ENCODE measurements at places on chromosomes 2 and 18.

DNA sequence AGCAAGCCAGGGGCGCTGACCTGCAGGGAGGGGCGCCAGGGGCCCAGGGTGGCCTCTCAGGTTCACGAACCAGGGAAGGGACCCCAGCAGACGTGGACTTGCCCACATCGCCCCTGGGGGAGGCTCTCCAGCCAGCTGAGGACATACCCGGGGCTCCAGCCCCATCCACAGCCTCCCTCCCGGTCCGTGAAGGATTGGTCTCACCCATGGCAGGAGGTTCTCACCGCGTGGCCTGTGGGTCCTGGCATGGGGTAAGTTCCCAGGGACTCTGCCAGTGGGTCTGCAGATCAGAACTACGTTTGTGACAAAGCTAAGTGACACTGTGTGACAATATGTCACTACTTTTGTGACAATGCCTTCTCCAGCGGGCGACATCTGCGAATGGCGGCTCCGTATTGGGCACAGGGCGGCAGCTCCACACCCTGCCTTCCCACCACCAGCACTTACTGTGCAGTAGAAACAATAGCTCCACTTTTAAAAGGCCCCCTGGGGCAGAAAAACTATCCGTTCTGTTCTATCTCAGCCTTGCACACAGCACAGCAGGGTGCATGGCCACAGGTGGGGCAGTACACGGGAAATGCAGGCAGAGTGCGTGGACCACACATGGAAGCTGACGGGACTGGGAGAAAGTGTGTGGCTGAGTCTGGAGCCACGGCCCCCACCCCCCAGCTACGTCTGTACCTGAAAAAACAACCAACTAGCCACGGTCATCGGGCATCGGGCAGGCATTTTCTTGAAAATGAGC, 65.2 kb upstream of the CTDP1 start:
- no peak for DNase-seq

DNA sequence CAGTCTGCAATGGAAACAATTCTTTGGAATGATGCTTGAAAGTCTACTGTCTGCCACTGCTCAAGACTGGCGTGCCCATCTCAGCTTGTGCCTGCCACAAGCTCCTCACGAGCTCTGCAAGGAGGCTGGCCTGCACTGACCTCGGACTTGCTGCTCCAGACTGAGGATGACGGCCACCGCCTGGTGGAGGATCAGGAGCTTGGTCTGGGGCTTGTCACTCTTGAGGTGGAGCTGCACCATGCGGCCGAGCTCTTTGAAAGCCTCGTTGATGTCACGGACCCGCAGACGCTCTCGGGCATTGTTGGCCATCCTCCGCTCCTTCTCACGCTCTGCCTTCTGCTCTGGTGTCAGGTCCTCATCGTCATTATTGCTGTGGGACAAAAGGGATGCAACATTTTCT, 269.4 kb upstream of the CCDC68 start:
- DNase-seq = no peak

- no peak for DNase-seq
Measured at GRCh38 chr18:62978251-62979049, 263.1 kb downstream of the PHLPP1 start.

DNA sequence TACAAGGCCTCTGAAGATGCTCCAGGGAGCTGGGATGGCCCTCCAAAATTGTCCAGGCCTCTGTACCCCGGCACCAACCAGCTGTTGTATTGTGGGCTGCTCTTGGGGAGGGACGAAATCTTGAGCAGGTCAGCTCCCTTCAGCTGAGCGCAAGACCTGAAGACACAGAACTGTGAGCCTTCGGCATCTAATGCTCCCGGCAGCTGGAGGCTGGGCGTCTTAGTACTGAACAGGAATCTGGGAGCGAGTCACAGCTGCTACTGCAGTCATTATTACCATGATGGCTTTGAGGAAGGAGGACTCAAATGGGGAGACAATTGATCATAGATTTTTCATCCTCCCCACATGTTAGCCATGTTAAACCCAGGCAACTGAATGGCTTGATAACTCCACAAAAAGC, 83.0 kb upstream of the LTBP1 start:
- DNase-seq = no peak

GRCh38 chr2:239664216-239664810, 263.5 kb upstream of the HDAC4 start:
- no peak for DNase-seq

DNA sequence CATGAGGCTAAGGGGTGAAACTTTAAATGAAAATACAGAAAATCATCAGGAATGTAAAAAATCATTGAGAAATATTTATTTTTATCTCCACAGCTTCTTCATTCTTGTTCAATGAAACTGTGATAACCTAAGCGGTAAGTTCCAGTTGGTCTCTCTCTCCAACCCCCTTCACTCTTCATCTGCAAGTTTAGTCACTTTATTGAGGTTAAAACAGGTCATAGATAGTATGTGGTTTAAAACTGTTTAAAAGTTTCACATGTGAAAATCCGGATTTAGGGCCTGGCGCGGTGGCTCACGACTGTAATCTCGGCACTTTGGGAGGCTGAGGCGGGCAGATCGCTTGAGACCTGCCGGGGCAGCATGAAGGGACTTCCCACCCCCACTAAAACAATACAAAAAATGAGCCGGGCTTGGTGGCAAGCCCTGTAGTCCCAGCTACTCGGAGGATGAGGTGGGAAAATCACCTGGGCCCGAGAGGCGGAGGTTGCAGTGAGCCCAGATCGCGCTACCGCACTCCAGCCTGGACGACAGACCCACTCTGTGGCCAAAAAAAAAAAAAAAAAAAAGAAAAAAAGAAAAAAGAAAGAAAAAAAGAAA, 1.6 kb upstream of the PHLPP1 start:
- DNase-seq = no peak

GRCh38 chr2:56121995-56122394, 61.8 kb upstream of the CCDC85A start:
- no peak for DNase-seq

GRCh38 chr2:198143793-198144192, 339.4 kb downstream of the PLCL1 start:
- no peak for DNase-seq

DNA sequence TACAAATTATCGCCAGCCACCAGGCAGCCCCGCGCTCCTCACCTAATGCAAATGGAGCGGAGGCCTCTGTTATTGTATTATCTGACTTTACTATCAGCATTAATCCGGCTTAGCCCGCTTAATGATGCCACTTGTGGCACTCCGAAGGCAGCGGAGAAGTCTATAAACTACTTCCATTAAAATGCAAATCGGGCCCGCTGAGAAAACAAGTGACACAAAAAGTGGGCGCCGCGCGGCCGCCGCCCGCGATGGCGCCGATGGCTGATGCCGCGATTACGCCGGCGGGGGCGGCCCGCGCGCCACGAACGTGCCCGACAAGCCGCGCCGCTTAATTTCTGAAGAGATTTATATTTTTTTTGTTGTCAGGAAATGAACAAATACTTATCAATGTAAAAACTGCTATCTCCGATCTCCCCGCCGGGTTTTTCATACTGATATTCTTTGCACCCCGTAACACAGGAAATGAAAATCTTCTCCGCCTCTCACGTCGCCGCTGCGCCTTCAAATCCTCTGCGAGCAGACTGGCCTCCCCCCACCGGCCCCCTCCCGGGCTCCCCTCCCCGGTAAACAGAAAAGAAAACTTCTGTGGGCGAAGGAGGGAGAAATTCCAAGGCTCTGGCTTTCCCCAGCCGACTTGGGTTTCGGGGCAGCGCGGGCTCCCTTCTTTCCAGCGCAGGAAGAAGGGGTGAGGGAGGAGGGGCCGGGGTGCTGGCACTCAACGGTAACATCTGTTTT, 221.8 kb downstream of the INSIG2 start:
- DNase-seq = no peak

- no peak for DNase-seq
Measured at GRCh38 chr18:22839340-22839821, 93.7 kb upstream of the RBBP8 start.

DNA sequence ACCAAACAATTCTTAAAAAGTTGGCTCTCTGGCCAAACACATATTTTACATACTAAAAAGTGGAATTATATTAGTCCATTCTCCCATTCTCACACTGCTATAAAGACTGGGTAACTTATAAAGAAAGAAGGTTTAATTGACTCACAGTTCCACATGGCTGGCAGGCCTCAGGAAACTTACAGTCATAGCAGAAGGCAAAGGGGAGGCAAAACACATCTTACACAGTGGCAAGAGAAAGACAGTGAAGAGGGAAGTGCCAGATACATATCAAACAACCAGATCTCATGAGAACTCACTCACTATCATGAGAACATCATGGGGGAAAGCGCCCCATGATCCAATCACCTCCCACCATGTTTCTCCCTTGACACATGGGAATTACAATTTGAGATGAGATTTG, 42.6 kb downstream of the EDAR start:
- no peak for DNase-seq

- DNase-seq = no peak
Measured at GRCh38 chr18:21327101-21327500, 85.1 kb downstream of the GREB1L start.
